ENCODE measurements at places on chromosomes 12 and 14.

GRCh38 chr12:101297661-101298060, 17.8 kb downstream of the UTP20 start:
- DNase-seq: no peak

DNA sequence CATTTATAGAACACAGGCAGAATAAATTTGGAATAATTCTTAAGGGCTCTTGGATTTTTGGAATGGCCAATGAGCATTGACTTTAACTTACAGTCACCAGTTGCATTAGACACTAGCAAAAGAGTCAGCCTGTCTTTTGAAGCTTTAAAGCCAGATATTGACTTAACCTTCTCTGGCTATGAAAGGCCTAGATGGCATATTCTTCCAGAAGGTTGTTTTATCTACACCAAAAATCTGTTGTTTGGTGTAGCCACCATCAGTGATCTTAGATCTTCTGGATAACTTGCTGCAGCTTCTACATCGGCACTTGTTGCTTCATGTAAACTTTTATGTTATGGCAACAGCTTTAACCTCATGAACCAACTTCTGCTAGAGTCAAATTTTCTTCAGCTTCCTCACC, 10.4 kb downstream of the PCNX1 start:
- no peak for DNase-seq

- no peak for DNase-seq
Observed at GRCh38 chr12:118418385-118419057, 42.2 kb downstream of the SUDS3 start.

DNA sequence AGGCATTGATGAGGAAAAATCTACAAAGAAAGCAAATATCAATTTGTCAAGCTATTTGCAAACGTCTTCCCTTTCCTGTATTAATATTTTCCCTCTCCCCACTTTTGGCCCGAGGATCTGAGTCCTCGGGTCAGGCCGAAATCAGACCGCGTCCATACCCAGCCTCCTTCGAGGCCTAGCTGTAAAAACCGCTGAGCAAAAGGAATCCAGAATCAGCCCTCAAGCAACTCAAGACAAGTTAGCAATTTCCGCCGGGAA, 353 bp upstream of the MAPK1IP1L start:
- no peak for DNase-seq

GRCh38 chr12:76270657-76271358, 77.4 kb downstream of the BBS10 start:
- no peak for DNase-seq

GRCh38 chr12:98213556-98213955, 301.8 kb upstream of the TMPO start:
- no peak for DNase-seq

GRCh38 chr14:59130462-59130861, 58.0 kb upstream of the DAAM1 start:
- no peak for DNase-seq

DNA sequence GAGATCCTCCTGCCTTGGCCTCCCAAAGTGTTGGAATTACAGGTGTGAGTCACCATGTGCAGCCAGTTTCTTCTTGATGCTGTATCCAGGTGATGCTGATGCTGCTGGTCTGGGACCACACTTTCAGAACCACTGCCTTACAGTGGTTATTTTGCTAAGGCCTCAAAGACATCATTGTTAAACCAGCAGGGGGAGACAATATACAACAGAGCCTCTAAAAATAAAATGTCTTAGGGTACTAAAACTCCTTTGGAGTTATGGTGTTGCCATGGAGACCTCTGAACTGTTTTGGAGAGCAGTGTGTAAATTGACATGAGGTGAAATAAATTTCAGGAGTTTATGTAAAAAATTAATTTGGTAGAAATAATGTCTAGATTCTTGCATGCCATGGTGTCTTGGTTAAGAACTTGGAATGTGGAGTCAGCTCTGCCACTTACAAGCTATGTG, 1.1 kb upstream of the ARG2 start:
- DNase-seq: peak; percentile 91

GRCh38 chr12:100672075-100672592, 98.7 kb downstream of the GAS2L3 start:
- peak; percentile 8 for DNase-seq

DNA sequence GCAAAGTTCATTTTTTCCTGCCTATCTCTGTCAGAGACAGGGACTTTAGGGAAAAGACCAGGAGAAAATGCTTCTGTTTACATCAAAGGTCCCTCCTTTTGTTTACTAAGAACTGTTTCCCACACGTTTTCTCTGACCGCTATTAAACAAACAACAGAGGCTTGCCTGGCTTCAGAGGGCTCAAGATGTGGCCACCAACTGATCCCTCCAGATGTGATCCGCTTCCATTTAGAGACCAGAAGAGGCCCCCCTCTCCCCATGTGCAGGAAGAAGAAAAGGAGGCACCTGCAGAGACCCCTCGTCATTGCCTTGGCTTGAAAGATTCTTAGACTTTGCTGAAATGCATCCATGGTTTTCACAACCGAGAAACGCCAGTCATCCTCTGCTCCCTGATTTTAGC, 217.9 kb upstream of the PWP1 start:
- no peak for DNase-seq

Data from RKO (cell line).